ENCODE measurements at places on chromosomes 7 and 10. TPM values are rescaled to one million over a fixed set of nuclear protein-coding genes. Genes with fewer than 3 reads are reported as not detected.

The NRP1 gene
- 134 TPM for total RNA-seq

The PTF1A gene
- not detected for total RNA-seq

The SHH gene
- 0.20 TPM for total RNA-seq

The ANXA8 gene
- not detected for total RNA-seq

The PRPF18 gene
- total RNA-seq, result 25.8 TPM

The ERVW-1 gene
- not detected for total RNA-seq

The KCND2 gene
- total RNA-seq, result 0.05 TPM

The CALML3 gene
- total RNA-seq, result not detected

The PLCE1 gene
- total RNA-seq, result 0.13 TPM

The C7orf57 gene
- 0.15 TPM for total RNA-seq

The GPR141 gene
- not detected for total RNA-seq

The NME8 gene
- total RNA-seq, result not detected

The KLLN gene
- total RNA-seq, result 0.10 TPM

The KCNIP2 gene
- not detected for total RNA-seq

The ADAM22 gene
- 0.67 TPM for total RNA-seq

The ELMO1 gene
- total RNA-seq, result 13.6 TPM

The BAMBI gene
- 1.1 TPM for total RNA-seq

The ORC5 gene
- total RNA-seq, result 19.1 TPM

The GIMAP1 gene
- 9.4 TPM for total RNA-seq

The LDB3 gene
- not detected for total RNA-seq

The FAM25G gene
- total RNA-seq, result not detected

The GPR15LG gene
- not detected for total RNA-seq

The ACTL6B gene
- total RNA-seq, result not detected

The GLI3 gene
- 3.8 TPM for total RNA-seq

The ASIC3 gene
- total RNA-seq, result not detected

The SUGCT gene
- total RNA-seq, result not detected

The CPSF4 gene
- total RNA-seq, result 17.6 TPM

Data from mammary microvascular endothelial cell (primary cell).